Activated CD4-positive, alpha-beta T cell treated with anti-CD3 and anti-CD28 coated beads, Interleukin-2, amount 50 U/mL, for 4 hours (primary cell): ENCODE measurements at places on chromosomes 7 and 10.
A peak's percentile ranks its signal among the peaks of the same experiment; 100 is the strongest.

DNA sequence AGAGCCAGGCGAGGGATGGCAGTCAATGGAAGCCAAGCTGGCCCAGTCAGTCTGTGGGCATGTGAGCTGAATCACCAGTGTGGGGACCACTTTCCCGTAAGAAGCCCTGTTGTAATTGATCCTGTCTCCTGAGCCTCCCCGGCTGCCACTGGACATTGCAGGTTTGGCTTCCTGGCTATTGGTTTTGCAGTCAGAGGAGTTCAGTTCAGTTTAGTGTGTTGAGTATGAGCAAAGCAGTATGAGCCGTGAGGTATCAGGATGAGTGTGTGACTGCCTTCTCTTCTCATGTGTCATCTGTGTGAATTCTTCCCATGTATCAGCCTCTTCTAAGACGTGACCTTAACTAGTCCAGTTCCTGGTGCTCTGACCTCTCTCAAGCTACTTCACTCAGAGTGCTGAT is 227.4 kb downstream of the PRKG1 start:
- DNase-seq, result no peak

- DNase-seq, result no peak
These were observed at the start of gene LRIT1 for GRCh38 chr10:84241185-84241790. LRIT1 (minus strand) TSS chr10:84241546; CDS start chr10:84241439, 107 bp downstream.

GRCh38 chr10:52197098-52197497 is 117.0 kb upstream of the DKK1 start:
- DNase-seq, result no peak

- DNase-seq, result peak; percentile 32
These were observed 287.2 kb upstream of the MKLN1 start for GRCh38 chr7:131040467-131040932.

- no peak for DNase-seq
These were observed 11.6 kb upstream of the CAMK1D start for GRCh38 chr10:12337453-12338372.

DNA sequence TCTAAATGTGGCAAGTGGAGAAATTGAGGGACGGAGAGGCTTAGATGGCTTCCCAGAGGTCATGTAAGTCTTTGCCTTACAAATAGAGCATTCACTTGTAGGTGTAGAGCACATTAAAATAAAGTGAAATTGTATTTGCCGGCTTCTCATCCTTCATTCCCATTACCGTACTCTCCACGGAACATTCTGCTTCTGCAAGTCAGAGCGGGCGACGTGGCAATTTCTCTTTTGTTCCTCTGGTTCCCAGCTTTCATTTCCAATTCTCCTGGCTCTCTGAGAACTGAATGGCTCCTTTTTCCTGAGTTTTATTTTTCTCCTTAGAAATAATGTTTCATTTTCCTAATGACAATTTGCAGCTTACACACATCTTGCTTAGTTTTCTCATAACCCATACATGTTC is 51.3 kb upstream of the PFKP start:
- no peak for DNase-seq

GRCh38 chr7:105219771-105220160 is 169.0 kb downstream of the SRPK2 start:
- DNase-seq, result no peak

DNA sequence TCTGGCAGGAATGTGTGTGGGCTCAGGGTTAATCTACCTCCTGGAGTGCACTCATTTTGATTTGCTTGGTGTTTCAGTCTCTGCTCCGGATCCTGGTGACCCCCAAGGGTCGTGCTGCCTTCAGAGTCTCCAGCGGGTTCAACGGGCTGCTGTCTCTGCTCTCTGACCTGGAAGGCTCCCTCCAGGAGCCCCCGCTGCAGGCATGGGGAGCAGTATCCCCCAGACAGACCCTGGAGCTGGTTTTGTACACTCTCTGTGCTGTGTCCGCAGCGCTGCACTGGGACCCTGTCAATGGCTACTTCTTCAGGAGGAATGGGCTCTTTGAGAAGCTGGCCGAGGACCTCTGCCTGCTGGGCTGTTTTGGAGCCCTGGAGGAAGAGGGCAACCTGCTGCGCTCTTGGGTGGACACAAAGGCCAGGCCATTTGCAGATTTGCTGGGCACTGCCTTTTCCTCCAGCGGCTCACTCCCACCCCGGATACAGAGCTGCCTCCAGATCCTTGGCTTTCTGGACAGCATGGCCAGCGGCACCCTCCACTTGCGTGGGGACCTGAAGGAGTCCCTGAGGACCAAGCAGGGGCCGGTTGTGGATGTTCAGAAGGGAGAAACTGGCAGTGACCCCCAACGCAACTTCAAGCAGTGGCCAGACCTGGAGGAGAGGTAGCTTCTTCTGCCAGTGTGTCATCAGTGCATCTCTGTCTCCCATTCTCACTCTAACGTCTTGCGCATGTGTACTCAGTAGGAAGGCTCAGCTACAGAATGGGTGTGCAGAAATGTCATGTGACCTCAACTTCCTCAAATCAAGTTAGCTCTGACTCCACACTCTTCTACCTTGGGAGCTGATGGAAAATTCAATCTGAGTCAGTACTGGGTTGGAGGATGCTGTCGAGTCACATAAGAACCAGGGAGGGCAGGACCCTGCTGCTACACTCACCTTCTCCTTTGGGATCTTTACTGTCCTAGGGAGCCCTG is 58.5 kb downstream of the WDFY4 start:
- no peak for DNase-seq

DNA sequence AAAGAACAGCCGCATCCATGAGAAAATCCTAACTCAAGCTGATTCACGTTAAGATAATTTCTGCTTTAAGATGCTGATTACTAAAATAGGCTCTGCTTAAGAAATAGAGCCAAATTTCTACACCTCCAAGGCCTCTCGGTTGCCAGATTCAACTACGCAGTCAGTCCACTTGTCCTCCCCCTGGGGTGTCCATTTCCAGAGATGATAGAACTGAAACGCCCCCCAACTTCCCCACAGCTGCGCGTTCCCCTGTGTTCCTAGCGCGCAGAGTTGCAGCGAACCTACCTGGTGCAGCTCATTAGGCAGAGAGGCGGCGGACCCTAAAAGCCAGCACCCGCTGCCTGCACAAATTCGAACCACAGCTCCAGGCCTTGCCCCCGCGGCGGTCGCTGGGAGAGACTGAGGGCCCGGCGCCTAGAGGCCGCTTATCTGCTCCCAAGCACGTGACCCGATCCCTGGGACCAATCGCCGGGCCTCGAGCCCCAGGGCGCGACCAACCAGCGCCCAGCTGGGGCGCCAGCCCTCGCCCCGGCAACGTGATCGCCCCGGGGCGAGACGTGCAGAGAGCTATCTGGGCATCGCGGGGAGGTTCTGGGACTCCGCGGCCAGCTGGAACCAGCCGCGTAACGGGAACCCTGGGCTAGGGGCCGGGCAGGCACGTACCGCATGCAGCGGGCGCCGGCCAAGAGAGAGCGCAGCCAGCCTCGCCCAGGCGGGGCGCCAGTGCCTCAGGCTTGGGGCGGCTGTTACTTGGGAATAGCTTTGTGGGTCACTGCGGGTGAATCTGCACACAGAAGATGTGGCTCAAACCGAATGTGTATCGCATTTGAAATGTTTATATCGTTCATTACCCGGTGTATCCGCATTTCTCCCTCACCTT is at the start of gene PPP1R3C:
PPP1R3C (minus strand) TSS at position 401 of the 880 bp plus-strand sequence; CDS start at position 299, 102 bp downstream.
- DNase-seq, result peak; percentile 6

GRCh38 chr7:80806663-80807062 is 112.2 kb downstream of the SEMA3C start:
- DNase-seq, result no peak

- no peak for DNase-seq
These were observed 43.0 kb upstream of the CDK1 start for GRCh38 chr10:60735244-60735643.

DNA sequence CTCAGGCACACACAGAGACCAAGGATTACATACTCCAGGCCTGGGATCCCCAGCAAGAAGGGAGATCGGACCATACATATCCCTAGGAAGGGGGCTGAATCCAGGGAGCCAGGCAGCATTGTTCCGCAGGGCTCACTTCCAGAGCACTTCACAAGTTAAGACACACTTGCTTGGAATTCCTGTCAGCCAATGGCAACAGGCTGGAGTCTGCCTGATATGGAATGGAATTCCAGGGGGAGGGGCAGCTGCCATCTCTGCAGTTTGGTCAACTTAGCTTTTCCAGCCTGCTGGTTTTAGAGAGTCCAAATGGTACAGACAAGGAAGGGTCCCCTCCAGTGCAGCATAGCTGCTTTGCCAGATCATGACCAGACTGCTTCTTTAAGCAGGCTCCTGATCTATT is 290.0 kb upstream of the GLI3 start:
- DNase-seq, result no peak

GRCh38 chr10:124380256-124380995 is 38.3 kb downstream of the OAT start:
- DNase-seq, result no peak

DNA sequence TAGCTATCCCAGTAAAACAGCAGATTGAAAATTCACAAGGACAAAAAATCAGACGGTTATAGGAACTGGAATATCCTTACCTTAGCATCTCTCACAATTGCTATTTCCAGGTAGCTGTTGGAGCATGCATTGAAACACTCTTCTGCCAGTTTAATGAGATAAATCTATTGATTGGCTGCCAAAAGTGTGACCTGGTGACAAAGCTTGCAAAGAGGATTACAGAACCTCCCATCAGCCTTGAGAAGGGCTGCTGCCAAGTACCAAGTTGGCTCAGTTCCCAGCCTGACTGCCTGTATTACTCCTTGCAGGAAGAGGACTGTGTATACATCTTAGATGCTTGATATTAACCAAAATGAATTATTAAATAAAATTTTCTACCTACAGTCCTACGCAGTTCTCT is 5.1 kb downstream of the PRLHR start:
- no peak for DNase-seq

GRCh38 chr10:90642136-90642535 is 215.7 kb downstream of the HTR7 start:
- DNase-seq, result no peak

- DNase-seq, result no peak
These were observed 92.9 kb upstream of the LRRTM3 start for GRCh38 chr10:66832781-66833422.

GRCh38 chr7:73715648-73716317 is 3.7 kb downstream of the STX1A start:
- peak; percentile 36 for DNase-seq
